Activated naive CD8-positive, alpha-beta T cell treated with anti-CD3 and anti-CD28 coated beads for 36 hours (primary cell): ENCODE measurements at places on chromosomes 2 and 18. TPM values are rescaled to one million over a fixed set of nuclear protein-coding genes. Genes with fewer than 3 reads are reported as not detected.

DNA sequence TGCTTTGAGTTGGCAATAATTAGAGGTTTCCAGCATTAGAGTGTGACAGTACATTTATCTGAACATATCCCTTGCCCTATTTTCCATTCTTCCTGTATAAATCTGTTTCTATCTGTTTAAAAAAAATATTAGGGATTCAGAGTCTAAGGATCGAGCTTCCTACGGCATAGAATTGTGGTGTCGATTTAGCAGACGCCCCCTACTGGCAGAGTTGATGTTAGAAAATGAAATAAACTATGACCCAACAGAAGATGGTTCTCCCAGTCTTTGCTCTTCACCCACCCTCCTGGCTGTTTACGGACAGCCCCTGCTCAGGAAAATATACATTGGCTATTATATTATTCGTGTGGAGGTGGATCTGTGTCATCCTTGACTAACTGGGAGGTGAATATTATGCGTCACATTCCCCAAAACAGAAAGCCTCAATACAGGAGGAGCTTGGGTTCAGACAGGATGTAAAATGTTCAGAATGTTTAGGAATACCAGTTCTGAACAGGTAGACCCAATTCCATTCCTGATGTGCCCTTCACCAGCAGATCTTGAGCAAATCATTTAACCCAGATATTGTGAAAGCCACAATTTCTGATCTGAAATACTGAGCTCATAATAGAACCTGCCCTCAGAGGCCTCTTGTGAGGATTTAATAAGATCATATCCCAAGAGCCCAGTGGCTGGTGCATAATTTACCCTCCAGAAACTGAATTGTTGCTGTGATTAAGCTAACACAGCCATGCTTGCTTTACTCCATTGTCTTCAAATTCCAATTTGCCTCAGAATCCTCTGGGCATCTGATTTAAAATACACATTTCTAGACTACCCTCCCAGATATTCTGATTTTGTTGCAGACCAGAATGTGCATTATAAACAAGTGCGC lies 10.8 kb upstream of the ERMN start:
- DNase-seq = no peak

DNA sequence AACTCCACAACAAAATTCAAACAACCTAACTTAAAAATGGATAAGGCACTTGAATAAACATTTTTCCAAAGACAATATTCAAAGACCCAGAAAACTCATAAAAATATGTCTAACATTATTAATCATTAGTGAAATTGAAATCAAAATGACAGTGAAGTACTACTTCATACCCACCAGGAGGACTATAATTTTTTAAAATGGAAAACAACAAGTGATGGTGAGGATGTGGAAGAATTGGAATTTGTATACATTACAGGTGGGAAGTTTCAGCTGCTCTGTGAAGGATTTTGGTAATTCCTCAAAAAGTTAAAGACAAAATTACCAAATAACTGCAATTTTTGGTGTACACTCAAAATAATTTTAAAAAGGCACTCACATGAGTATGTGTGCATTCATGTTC lies 920.0 kb downstream of the TDRD15 start:
- DNase-seq = no peak

- DNase-seq = no peak
Observed at GRCh38 chr2:61898810-61899209, 6.7 kb upstream of the COMMD1 start.

The ASB18 gene
- total RNA-seq = not detected

The LYG2 gene
- not detected for total RNA-seq
